ENCODE measurements at places on chromosomes 12 and 14.

- DNase-seq: no peak
These were observed 4.6 kb upstream of the SELPLG start for GRCh38 chr12:108638141-108638827.

GRCh38 chr12:114193474-114193873 lies 212.5 kb downstream of the TBX5 start:
- no peak for DNase-seq

DNA sequence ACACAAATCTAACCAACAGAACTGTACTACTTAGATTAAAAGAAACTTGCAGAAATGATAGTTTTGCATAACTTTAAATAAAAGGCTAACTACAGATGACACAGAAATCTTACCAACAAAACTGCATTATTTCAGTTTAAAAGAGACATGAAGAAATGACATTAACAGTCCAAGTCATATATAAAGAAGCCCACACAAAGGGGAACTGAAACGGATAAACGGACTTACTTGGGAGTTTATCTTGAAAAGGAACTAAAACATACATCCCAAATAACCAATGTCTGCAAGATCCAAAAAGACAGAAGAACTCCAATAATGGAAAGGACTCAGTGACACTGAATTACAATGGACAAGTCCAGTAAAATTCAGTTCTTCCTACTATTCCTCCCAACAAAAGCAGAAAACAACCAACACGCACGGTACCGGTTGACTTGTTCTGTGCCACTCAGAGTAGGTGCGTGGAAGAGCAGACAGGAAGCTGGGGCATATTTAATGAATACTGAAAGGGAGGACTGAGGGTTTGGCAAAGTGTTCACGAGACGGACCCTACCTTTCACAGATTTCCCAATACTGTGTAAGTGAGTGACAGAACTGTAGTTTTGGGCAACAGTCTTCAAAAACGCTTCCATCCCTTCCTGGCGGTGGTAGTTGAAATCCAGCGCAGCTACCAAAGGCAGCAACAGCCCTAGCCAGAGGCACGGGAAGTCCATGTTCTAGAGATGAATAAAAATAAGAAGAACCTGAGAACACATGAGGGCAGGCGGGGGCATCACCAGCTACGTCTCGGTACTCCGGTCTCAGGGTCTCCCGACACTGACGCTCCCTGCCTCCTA lies 627 bp downstream of the CPM start:
- DNase-seq: peak; percentile 31

DNA sequence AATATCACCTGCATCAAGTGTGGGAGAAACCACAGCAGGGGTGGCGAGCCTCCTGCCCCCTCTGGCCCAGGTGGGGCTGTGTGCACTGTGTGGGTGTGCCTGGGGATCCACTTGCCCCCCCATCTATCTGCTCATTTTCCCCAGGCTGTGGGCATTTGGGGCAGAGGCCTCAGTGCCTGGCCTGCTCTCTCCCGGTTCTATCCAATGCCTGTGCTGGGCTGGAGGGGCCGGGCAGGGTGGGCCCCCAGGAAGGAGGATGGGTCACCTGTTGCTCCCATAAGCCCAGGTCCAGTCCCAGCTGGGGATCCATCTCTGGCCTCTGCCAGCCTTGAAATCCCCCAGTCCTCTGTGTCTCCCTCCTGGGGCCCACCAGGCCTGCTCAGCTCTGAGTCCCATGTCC lies 105.6 kb downstream of the TMEM121 start:
- DNase-seq: no peak

DNA sequence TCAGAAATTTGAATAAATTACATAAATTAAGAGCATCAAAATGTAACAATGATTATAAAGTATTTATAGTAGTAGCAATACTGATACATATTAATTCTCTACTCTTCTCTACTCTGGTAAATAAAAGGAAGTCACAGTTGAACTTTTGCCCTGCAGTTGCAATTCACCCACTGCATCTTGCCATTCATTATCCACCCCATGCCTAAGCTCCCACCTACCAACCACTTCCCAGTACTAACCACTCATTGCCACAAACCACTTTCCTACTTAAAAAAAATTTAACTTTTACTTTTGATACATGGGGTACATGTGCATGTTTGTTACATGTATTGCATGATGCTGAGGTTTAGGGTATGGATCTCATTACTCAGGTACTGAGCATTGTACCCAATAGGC lies 174.0 kb downstream of the RASSF9 start:
- no peak for DNase-seq

Data from activated CD4-positive, alpha-beta T cell treated with anti-CD3 and anti-CD28 coated beads, Interleukin-2, Interleukin-6, amounts not matched to agents 100 ng/mL and 50 ng/mL, durations not matched to agents 16 hours and 8 hours (primary cell).